ENCODE measurements at places on chromosomes 4 and X.

DNA sequence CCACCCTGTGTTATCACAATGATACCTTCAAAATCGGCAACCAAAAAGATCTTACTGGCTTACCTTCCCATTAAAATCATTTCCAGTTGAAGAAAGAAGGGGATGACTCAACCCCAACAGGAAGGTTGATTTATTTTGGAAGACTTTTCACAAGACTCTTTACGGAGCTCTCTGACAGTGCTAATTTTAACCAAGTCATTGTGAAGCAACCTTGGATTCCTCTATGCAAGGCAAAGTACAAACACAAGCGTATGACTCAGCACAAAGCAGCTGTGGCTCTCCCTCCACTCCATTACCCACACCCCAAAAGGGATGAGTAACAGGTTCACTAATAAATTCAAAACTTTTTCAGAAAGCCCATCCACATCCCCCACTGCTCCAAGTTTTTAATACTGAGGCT, 213.8 kb upstream of the FGF13 start:
- DNase-seq, result peak; percentile 58

DNA sequence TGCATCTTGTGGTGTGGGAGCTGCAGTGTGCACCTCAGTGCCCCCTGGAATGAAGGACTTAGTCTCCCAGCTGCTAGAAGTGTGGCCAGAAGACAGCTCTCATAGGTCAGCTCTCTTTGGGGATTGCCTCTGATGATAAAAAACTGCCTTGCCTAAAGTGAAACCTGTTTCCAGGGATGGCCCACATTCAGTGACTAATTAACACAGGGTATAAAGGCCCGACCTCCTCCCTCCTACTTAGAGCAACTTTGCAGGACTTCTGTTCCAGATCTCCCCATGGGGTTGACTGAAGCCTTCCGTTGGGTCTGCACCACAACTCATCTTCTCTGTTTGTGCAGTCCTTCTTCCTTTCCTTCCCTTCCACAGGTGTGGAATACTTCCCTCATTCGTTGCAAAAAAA, 53.2 kb downstream of the SPINK2 start:
- peak; percentile 36 for DNase-seq

DNA sequence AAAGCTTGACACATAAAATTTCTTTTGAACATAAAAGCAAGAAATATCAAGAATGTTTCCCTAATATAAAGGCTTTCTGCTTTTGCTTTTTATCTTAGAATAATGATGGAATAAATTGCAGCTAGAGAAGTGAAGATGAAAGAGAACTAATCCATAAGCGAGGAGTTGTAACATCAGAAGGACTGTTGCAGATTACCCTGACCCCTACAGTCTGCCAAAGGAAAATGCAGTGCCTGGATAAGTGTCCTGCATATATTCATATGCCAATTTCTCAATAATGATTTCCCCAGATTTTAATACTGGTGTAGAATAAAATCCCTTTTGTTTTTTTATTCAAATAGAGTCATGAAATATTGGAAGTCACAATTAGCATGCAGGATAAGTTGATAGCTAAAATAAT, 115.9 kb downstream of the MAGEC2 start:
- no peak for DNase-seq

DNA sequence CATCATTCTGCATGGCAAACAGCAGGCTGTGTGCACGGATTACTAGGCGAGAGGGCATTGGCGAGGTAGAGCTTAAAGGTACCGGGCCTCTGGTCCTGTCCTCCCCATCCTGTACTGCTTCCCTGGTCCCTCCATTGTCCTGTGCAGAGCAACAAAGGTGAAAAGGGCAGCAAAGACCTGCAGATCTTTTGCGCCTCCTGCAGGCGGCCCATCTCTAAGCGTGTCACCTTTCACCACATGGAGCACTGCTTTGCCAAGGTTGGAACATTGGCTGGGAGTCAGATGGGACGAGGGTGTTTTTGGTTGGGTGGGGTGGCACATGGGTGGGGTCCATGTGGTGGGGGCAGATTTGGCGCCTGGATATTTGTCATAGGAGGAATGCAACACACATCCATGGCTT, 64.7 kb upstream of the UXT start:
- peak; percentile 18 for DNase-seq

GRCh38 chr4:119615068-119615719, 13.4 kb downstream of the PDE5A start:
- DNase-seq, result no peak

DNA sequence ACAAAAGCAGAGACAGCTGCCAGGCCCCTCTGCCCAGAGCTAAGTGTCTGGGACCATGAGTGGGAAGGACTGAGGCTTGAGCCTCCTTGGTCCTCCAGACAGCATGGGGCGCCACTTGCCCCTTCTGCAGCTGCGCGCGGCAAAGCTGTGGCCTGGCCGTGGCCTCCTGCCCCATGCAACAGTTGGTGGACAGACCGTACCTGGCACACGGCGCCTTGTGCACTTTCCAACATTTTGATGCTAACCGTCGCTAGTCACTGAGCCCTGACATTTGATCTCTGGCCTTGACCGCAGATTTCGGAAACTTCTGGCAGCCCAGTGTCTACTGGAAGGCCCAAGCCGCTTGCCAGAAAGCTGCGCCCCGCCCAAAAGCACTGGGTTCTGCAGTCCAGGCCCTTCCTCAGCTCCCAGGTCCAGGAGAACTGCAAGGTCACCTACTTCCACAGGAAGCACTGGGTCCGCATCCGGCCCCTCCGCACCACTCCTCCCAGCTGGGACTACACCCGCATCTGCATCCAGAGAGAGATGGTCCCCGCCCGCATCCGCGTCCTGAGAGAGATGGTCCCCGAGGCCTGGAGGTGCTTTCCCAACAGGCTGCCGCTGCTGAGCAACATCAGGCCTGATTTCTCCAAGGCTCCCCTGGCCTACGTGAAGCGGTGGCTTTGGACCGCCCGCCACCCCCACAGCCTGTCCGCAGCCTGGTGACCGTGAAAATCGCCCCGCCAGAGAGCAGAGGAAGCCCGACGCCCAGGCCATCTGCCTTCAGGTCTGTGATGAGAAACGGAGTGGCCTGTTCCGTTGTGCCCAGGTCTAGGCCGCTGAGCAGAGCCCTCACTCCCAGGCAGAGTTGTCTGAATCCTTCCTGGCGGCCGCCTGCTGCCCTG, 35.3 kb upstream of the CA5B start:
- DNase-seq, result no peak

- DNase-seq, result no peak
Measured at GRCh38 chr4:139469869-139470268, 15.9 kb downstream of the RAB33B start.

- no peak for DNase-seq
Measured at GRCh38 chrX:20571611-20572010, 304.9 kb upstream of the RPS6KA3 start.

DNA sequence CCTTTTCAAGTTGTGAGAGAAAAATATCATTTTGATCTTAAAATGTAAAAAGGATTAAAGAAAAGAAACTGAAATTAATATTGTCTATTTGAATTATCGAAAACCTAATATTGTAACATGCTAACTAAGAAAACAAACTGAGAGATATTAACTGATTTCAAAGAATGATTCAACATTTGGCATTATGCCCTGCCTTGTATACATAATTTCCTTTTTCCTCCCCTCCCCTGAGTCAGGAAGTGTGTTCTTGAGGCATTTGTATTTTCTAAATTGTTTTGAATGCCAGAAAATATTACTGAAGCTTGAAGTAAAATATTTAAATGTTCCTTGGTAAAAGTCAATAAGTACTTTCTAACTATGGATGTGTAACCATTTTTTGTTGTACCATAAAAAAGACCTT, 49.4 kb downstream of the RPS6KA3 start:
- no peak for DNase-seq

DNA sequence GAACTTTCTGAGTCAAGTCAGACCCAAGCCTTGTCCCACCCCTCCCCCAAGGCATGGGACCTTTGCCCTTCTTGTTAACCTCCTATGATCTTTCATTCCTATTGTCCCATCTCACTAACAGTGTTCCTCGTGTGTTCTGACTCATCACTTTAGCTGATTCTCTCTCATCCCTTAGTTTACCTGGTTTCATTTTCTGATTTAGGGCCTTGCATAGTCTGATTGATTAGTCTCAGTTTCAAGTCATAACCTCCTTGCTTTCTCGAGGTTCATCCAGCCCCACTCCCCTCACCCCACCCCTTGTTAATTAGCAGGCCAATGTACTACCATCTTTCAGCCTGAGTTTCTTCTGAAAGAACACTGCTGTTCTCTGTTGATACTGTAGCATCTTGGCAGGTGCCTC, 517.4 kb downstream of the RPA4 start:
- DNase-seq, result no peak

DNA sequence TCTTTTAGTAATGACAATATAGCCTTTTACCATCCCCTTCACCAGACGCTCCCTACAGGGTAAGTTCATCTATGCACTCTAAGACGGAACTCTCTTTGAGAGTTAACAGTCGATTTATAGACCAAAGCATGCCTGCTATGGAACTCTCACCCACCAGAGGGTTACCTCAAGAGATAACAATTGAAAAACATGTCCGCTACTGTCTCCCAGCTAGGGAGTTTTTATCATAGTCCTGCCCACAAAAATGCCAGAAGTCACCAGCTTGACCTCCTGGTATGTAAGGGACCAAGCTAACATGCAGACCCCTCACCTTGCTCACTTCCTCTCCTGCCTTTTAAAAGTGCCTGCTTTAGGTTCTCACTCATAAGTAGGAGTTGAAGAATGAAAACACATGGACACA, 16.7 kb upstream of the YTHDC1 start:
- no peak for DNase-seq

DNA sequence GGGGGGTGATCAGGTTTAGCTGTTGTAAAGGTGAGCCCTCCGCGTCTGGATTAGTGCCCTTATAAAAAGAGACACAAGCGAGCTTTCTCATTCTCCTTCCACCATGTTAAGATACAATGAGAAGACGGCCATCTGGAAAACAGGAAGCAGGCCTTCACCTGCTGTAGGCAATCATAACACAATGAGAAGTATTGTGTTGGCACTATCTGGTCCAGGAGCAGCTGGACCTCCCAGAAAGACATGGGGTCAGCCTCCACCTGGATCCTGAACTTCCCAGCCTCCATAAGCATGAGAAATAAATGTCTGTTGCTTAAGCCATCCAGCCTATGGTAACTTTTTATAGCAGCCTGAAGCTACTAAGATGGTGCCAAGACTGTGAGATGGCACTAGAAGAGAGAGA, 8.6 kb upstream of the SMIM20 start:
- DNase-seq, result no peak

DNA sequence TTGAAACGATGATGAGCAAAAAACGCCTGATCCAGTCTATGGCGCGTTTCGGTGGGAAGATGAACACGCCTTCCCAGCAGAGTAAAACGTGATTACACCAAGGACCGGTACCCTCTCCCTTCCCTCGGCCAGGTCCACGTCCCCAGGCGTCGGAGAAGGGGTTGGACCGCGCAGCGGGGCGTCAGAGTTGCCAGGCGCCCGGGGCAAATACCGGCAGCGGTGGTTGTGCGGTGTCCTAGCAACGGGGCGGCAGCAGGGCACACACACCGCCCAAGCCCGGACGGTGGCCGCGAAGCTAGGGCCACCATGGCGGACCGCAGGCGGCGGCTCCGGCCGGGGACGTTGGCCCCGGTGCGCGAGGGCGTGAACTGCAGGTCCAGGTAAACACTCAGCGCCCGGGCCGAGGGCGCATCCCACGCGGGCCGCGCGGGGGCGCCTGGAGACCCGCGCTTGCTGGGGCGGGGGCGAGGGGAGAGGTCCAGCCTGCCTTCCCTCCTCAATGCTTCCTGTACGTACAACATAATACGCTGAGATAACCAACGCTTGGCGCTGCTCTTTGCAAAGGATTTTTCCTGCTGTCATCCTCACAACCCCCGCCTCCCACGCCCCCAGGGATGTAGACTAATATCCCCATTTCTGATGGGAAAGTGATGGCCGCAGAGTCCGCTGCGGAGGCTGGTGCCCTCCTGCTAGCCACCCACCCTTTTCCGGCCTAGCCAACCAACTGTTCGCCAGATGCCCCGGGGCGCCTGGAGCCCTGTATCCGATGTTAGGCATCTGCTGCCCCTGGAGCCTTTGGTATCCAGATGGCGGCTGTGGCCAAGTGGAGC, at the start of gene FAM47E:
Gene FAM47E, plus strand, starts transcription at position 281 of the 830 bp plus-strand sequence. Its CDS starts 26 bp downstream, at position 307.
- peak; percentile 66 for DNase-seq

- DNase-seq, result no peak
Measured at GRCh38 chr4:147689067-147689466, 5.1 kb upstream of the PRMT9 start.

DNA sequence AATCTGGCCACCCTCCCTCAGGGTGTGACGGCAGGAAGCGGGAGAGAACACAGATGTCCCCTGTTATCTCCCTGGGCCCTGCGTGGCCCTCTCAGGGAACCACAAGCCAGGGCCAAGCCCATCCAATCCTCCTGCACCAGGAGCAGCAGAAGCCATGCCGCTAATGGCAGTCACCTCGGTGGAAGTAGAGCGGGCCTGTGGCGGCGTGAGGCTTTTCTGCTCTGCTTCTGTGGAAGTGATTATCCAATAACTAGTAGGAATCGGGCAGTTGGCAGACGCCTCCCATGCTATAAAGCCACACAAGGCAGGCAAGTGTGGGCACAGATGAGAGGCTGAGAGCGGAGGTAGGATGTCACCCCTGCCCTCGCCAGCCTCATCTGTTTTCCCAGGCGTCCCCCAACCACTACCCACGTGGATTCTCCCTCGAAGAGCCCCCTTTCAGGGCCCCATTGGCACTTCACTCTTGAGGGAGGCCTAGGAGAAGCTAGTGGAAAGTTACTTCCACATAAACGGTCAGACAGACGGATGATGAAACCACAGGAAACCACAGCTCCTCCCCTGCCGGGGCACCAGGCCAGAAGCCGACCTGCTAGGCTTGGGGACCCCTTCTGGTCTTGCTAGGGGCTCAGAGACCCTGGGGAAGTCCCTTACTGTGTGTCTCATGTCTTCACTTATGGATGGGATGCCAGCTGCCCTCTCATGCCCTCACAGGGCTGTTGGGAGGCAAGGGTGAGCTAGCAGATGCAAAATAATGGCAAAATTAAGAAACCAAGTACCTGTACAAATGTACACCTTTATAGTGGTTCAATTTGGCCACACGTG, 18.8 kb upstream of the TMSB4X start:
- DNase-seq, result peak; percentile 90

DNA sequence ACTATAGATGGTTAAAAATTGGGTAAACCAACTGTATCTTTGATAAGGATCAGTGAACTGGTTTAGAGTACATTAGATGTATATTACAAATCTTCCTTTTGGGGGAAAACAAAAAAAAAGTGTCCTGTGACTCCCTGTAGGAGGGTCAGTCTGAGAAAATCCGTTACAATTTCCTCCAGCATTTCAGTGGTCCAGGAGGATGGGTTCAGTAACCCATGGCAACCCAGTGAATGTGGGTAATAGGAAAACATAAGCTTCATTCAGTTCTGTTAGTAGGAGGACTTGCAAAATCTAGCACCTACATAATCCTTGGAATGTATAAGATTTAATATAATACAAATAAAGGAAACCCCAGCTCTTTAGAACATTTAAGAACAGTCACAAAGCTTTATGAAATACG, 16.2 kb downstream of the STOX2 start:
- DNase-seq, result no peak

DNA sequence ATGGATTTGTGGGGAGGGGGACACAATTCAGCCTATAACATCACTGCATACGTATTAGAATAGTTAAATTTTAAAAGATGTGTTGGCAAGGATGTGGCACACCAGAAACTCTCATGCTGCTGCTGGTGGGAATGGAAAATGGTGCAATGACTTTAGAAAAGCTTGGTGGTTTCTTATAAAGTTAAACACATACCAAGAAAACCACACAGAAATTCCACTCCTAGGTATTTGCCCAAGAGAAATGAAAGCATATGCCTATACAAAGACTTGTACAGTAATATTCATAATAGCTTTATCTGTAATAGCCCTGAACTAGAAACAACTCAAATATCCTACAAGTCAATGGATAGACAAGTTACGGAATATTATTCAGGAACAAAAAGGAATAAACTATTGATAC, 71.3 kb upstream of the PDHA1 start:
- DNase-seq, result no peak

GRCh38 chr4:1345903-1346780, 866 bp upstream of the UVSSA start:
- DNase-seq, result peak; percentile 13

Data from inflammatory macrophage (primary cell).